Adrenal gland (tissue), 19 donors: ENCODE measurements at places on chromosomes 16 and 17. TPM values are rescaled to one million over a fixed set of nuclear protein-coding genes. Genes with fewer than 3 reads are reported as not detected.
A peak's percentile ranks its signal among the peaks of the same experiment; 100 is the strongest.

The CBLN1 gene
- total RNA-seq = 2.8 TPM

The EMP2 gene
- total RNA-seq = 10.3 TPM

The MEIOB gene
- not detected for total RNA-seq

The ZACN gene
- 0.13 TPM for total RNA-seq

The CDR2L gene
- 10.1 TPM for total RNA-seq

The NLRC3 gene
- total RNA-seq = 0.39 TPM

The FOXN1 gene
- total RNA-seq = not detected

The HS3ST3A1 gene
- total RNA-seq = 22.7 TPM

The INPP5K gene
- 33.2 TPM for total RNA-seq

The KRT33A gene
- not detected for total RNA-seq

- H3K4me1 ChIP-seq = peaks cover 11% of the 10 kb centered on the region
- no peaks in the 10 kb centered on the region for H3K36me3 ChIP-seq
- H3K4me3 ChIP-seq = no peak overlapping the region
- DNase-seq = no peak
- H3K27me3 ChIP-seq = no peaks in the 10 kb centered on the region
- H3K27ac ChIP-seq = no peak overlapping the region
These were observed 71.3 kb downstream of the SREBF1 start for GRCh38 chr17:17765359-17766076.

DNA sequence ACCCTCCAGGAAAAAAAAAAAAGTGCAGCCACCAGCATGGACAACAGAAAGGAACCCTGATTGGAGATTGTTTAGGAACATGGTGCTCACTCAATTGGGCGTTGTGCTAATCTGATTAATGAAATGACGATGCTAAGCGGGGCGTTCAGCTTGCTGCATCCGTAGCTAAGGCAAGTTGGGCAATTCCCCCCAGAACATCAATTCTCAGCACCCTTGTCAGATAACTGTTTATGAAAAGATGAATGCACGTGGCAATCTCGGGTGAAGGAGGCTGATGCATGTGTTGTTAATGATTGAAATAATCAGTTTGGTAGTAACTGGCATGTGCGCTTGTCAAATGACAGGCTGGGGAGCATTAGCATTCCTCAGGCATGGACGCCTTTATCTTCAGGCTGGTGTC, 57.0 kb downstream of the HS3ST3A1 start:
- H3K4me3 ChIP-seq = no peak overlapping the region
- no peaks in the 10 kb centered on the region for H3K27me3 ChIP-seq
- no peak overlapping the region for H3K27ac ChIP-seq
- no peak for DNase-seq

GRCh38 chr17:70314096-70314495, 144.8 kb downstream of the KCNJ2 start:
- H3K27ac ChIP-seq = no peak overlapping the region
- H3K36me3 ChIP-seq = no peaks in the 10 kb centered on the region
- H3K4me3 ChIP-seq = no peak overlapping the region

- no peaks in the 10 kb centered on the region for H3K27me3 ChIP-seq
- DNase-seq = no peak
- H3K36me3 ChIP-seq = no peaks in the 10 kb centered on the region
- no peaks in the 10 kb centered on the region for H3K4me1 ChIP-seq
- no peak overlapping the region for H3K4me3 ChIP-seq
These were observed 56.3 kb upstream of the GNG13 start for GRCh38 chr16:856811-857210.

DNA sequence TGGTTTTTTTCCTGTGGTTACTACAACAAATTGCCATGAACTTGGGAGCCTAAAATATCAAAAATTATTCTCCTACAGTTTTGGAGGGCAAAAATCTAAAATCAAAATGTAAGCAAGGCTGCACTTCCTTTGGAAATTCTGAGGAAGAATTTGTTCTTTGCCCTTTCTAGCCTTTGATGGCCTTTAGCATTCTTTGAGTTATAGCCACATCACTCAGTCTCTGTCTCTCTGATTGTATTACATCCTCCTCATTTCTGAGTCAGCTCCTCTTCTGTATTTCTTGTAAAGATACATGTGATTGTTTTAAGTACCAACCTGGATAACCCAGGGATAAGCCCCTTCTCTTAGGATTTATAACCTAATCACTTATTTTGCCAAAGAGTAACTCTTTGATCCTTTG, 282.0 kb downstream of the BCAS3 start:
- H3K4me3 ChIP-seq = no peak overlapping the region
- no peaks in the 10 kb centered on the region for H3K36me3 ChIP-seq
- no peaks in the 10 kb centered on the region for H3K4me1 ChIP-seq
- no peak for DNase-seq

GRCh38 chr17:27657620-27658019, 26.6 kb downstream of the LGALS9 start:
- H3K27me3 ChIP-seq = no peaks in the 10 kb centered on the region
- H3K36me3 ChIP-seq = no peaks in the 10 kb centered on the region
- no peak for DNase-seq
- H3K4me1 ChIP-seq = no peaks in the 10 kb centered on the region
- no peak overlapping the region for H3K27ac ChIP-seq

GRCh38 chr17:55090079-55090492, 121.5 kb downstream of the STXBP4 start:
- H3K4me3 ChIP-seq = no peak overlapping the region
- H3K27ac ChIP-seq = no peak overlapping the region
- no peak for DNase-seq
- peaks cover 12% of the 10 kb centered on the region for H3K4me1 ChIP-seq
- H3K36me3 ChIP-seq = no peaks in the 10 kb centered on the region
- H3K27me3 ChIP-seq = no peaks in the 10 kb centered on the region

DNA sequence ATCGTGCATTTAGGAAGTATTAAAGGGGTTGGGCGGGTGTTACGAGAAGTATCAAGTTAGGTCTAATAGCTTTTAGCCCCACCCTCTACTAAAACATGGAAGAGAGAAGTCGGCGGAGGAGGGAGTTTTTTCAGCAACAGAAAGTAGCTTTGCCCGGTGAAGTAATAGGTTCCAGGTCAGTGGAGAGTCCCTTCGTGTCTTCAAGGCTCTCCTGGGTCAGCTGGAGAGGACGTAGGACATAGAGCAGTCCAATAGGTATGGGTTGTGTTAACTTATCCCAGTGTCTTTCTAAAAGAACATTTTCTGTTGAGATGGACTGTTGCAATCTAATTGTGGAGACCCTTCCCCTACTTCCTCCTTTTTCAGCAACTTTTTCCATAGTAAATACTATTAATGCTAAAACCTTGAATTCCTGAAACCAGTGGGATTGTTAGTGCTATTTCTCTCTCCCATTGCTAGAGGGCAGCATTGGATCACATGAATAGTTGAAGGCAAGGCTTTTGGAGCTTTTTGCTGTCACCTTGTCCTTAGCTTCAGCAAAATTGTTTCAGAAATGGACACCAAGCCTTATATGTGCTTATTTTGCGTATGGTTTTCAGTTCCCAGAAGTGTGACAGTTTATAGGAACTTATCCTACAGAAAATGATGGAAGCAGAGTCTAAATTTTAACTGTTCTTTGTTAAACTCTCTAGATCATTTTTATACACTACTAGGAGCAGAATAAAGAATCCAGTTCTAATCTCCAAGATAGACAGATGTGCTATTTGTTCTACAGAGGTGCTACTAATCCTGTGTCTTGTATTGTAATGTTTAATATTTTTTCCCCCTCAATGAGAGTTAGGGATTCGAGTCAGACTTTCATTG, 38.4 kb downstream of the UTP18 start:
- H3K27me3 ChIP-seq = no peaks in the 10 kb centered on the region
- H3K4me1 ChIP-seq = no peaks in the 10 kb centered on the region
- H3K4me3 ChIP-seq = no peak overlapping the region
- no peak overlapping the region for H3K27ac ChIP-seq
- H3K36me3 ChIP-seq = no peaks in the 10 kb centered on the region

DNA sequence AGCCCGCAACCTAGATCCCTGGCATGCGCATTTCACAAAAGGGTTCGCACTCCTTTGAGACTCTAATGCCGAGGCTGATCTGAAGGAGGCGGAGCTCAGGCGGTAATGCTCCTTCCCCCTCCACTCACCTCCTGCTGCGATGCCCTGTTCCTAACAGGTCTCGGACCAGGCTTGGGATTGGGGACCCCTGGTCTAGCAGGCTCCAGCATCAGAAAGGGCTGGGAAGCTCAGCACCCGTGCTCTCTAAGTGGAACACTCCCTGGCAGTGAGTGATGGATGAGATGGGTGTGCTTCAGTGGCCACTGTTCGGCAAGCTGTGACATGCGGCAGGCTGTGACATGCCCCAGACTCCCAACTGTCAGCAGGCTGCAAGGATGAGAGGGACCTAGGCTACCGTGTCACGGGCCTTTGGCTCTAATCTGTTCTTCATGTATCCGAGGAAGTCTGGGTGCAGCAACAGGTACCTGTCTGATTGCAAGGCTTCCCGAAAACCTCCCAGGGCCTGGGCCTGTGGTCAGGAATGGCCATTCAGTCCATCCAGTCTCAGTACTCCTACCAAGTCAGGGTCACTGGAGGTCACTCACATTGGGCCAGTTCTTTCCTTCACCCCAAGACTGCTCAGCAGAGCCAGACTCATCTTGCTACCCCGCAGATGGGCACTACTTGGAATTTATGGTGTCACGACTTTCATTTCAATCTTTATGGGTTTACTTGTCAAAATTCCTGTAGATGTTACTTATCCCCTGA, 1.3 kb upstream of the ST6GALNAC2 start:
- H3K4me3 ChIP-seq = no peak overlapping the region
- no peak overlapping the region for H3K27ac ChIP-seq
- H3K36me3 ChIP-seq = no peaks in the 10 kb centered on the region
- no peak for DNase-seq
- H3K4me1 ChIP-seq = peaks cover 13% of the 10 kb centered on the region

DNA sequence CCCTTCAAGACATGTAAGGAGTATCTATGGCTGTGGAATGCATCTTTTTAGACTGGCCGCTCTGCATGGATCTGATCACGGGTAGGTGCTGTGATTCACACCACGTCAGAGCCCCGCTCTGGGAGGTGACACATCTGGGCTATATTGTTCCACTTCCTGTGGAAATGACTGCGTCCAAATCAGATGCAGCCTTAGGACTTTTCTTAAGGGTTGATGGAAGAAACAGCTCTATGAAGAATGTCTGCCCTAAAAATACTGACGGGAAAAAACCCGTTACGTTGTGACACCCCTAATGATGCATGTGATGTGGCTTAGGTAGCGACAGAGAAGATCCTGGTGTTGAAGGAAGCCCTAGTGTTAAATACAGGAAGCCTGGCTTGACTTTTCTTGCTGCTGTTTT, 12.2 kb downstream of the BANP start:
- DNase-seq = no peak
- H3K4me3 ChIP-seq = no peak overlapping the region
- peaks cover 19% of the 10 kb centered on the region for H3K4me1 ChIP-seq
- no peak overlapping the region for H3K27ac ChIP-seq

DNA sequence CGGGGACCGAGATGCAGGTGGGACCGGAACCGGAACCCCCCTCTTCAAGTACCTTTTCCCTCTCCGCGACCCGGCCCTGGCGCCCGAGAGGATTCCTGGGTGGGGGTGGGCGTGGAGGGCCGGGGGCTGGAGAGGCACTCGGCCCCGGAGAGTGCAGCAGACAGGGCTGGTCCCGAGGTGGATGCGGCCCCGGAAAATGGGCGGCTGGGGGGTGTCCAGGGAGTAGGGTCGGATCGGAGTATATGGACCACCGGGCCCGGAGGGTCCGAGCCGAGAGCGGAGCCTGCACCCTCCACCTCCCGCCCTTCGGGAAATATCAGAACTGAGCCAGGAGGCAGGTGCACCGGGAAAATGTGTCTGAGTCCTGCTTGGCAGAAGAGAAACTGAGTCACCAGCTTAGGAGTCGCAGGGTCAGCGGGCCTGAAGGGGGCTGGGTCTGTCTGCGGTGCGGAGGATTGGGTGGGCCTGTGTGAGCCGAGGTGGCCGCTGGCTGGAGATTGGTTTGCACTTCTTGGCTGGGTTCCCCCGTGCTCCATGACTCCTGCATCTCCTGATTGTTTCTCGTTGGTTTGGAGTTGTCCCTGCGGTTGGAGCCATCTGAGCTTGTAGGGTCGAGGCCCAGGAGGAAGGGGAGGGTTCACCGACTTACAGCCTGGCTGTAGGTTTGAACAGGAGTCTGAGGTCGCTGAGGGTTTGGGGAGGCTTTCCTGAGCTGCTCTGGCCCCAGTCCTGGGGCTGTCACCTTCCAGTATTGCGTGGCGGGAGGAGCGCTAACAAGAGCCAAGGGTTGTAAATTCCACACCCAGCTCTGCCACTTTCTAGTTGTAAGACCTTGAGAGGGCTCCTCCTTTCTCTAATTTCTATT, 518 bp downstream of the SH2B1 start:
- H3K4me3 ChIP-seq = peak overlapping the region; percentile 59
- H3K27ac ChIP-seq = peak overlapping the region; percentile 95
- peaks cover 12% of the 10 kb centered on the region for H3K4me1 ChIP-seq
- no peaks in the 10 kb centered on the region for H3K27me3 ChIP-seq
- DNase-seq = peak; percentile 51
- H3K36me3 ChIP-seq = peaks cover 24% of the 10 kb centered on the region

GRCh38 chr16:49452578-49452977, 79.0 kb downstream of the C16orf78 start:
- no peak overlapping the region for H3K4me3 ChIP-seq
- H3K27ac ChIP-seq = no peak overlapping the region
- no peaks in the 10 kb centered on the region for H3K36me3 ChIP-seq
- H3K4me1 ChIP-seq = no peaks in the 10 kb centered on the region
- H3K27me3 ChIP-seq = no peaks in the 10 kb centered on the region

GRCh38 chr16:66154801-66155200, 211.7 kb upstream of the CDH5 start:
- no peaks in the 10 kb centered on the region for H3K4me1 ChIP-seq
- no peak overlapping the region for H3K4me3 ChIP-seq
- DNase-seq = no peak
- no peaks in the 10 kb centered on the region for H3K36me3 ChIP-seq

DNA sequence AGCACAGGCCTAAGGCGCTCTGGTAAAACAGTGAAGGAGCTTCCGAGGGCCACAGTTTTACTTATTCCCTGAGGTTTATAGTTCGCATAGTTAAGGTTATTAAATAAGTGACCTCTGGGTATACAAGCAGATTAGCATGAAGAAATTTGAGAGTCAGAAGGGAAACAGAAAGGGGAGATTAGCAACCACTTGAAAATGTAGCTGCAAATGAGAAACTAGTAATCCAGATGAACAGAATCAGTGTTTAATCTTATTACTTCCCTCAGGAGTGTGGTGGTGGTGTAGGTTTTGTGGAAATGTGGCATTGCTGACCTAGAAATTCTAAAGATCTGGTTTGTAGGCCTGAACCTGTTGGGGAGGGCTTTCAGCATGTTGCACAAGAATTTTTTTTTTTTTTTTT, 130.4 kb downstream of the CCDC182 start:
- H3K4me1 ChIP-seq = no peaks in the 10 kb centered on the region
- H3K4me3 ChIP-seq = no peak overlapping the region
- no peaks in the 10 kb centered on the region for H3K27me3 ChIP-seq
- no peak for DNase-seq
- no peak overlapping the region for H3K27ac ChIP-seq

- H3K4me3 ChIP-seq = no peak overlapping the region
- no peaks in the 10 kb centered on the region for H3K36me3 ChIP-seq
- no peak for DNase-seq
- no peak overlapping the region for H3K27ac ChIP-seq
- H3K4me1 ChIP-seq = no peaks in the 10 kb centered on the region
These were observed 177.4 kb upstream of the CDH5 start for GRCh38 chr16:66188917-66189725.

- no peak overlapping the region for H3K4me3 ChIP-seq
- DNase-seq = no peak
- H3K4me1 ChIP-seq = peaks cover 13% of the 10 kb centered on the region
These were observed 10.7 kb upstream of the SEZ6 start for GRCh38 chr17:29016345-29017210.

- H3K27ac ChIP-seq = no peak overlapping the region
- H3K4me1 ChIP-seq = no peaks in the 10 kb centered on the region
- H3K4me3 ChIP-seq = no peak overlapping the region
- DNase-seq = no peak
These were observed 24.1 kb downstream of the PIK3R6 start for GRCh38 chr17:8843344-8843743.
